ENCODE measurements at places on chromosomes 3 and 15.

- DNase-seq = no peak
These were observed 465.1 kb upstream of the BCHE start for GRCh38 chr3:166302331-166302730.

GRCh38 chr3:127049393-127049792 lies 66.5 kb downstream of the PLXNA1 start:
- no peak for DNase-seq

- DNase-seq = no peak
These were observed 486.4 kb downstream of the FHIT start for GRCh38 chr3:60764870-60765269.

DNA sequence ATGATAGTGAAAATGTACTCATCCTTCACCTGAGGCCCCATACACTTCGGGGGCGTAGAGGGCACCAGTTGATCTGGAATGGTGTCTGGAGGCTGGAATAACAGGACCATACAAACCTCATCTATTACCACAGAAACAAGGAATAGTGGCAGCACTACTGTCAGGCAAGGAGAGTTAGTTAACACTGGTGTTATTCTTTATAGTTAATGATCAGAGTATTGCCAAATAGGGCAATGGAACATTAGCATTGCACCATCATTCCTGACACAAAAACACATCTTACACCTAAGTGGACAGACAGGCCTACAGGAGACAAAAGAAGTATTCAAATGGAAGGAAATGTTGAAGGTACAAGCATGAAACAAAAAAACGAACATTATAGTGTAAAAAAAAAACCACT lies 137.0 kb upstream of the UBP1 start:
- no peak for DNase-seq

GRCh38 chr3:106206146-106206545 lies 337.3 kb upstream of the CBLB start:
- no peak for DNase-seq

DNA sequence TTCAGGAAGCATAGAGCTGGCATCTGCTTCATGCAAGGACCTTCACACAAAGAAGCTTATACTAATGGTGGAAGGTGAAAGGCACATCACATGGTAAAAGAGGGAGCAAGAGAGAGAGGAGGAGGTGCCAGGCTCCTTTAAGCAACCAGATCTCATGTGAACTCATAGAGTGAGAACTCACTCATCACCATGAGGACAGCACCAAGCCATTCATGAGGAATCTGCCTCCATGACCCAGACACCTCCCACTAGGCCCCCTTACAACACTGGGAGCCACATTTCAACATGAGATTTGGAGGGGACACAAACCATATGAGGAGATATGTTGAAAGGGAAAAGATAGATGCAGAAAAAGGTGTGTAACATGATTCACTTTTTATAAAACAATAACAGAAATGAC lies 48.4 kb upstream of the TLE3 start:
- no peak for DNase-seq
